GM06990 (cell line): ENCODE measurements at places on chromosomes 11 and 22.

DNA sequence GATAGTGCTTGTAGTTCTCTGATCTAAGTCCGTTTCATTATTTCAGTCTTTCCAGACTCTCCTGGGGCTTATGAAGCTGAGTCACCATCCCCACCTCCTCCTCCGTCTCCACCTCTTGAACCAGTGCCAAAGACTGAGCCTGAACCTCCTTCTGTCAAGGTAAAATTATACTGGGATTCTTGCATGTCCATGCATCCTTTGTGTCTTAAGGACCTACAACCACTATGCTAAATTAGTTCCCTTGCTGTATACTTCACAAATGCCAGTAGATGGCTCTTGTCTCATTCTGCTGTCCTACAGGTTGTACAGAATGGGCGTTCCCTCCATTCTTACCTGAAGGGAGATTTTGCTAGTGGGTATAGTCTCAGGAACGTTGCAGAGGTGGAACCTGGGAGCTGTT, 42.2 kb downstream of the POLD3 start:
- DNase-seq: no peak

- DNase-seq: no peak
These were observed 51.6 kb downstream of the SBF1 start for GRCh38 chr22:50422961-50423815.

DNA sequence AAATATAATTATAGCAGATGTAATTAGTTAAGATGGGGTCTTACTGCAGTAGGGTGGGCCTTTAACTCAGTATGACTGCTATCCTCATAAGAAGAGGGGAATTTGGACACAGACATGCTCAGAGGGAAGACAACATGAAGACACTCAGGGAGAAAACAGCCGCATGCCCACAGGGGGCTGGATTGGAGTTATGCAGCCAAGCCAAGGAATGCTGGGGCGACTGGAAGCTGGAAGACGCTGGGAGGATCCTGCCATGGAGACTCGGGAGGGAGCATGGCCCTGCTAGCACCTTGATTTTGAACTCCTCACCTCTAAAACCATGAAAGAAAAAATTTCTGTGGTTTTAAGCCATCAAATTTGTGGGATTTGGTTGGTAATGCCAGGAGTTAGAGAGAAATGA, 40.9 kb downstream of the PANX1 start:
- no peak for DNase-seq

DNA sequence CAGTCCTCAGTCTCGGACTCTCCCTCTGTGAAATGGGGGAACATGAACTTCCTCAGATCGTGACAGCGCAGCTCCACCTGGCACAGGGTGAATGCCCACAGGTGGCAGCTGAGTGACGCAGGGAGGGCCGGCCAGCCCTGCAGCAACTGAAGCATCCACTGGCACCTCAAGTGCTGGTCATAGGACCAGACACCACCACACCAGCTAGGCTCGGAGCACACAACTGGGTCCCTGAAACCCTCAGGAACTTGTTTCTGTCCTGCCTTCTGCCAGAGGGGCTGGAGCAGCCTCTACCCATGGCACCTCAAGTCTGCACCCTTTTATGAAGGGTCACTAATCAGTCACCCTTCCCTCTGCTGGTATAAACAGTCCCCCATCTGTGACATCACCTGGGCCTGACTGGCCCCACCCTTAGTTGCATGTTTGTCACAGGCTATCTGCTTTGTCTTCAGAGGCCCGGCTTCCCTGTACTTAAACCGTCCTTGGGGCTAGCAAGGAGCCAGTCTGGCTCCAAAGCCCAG, 7.4 kb upstream of the CDC42BPG start:
- peak; percentile 70 for DNase-seq

DNA sequence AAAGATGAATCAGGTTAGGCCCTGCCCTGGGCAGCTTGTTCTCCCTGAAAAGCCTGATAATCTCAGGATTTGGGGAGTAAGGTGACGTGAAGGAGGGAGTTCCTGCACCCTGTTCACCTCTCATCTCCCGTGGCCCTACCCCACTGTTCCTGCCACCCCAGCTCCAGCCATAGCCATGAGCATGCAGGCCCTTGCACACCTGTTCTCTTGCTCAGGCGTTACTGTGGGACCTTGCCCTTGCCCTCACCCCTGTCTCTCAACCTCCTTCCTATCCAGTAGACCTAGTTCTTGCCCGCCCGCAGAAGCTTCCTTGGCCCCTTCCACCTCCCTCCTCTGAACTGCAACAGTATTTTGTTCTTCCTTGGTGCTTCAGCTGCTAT, 15.0 kb downstream of the TSKU start:
- no peak for DNase-seq

DNA sequence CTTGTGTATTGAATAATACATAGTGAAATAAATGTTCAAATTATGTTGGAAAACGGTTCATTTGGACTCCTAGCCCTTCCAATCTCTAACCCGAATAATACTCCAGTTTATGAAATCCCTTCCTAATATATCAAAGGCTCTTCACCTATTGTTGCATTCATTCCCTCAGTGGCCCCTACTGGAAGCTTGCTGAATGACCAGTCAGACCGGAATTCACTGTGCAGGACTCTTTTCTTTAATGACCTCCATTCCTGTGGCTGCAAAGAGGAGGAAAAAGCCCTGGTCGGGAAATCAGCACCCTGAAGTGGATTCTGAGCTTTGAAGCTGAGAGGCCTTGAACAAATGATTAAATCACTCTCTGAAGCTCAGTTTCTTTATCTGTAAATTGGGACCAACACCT, 19.1 kb upstream of the RCN1 start:
- no peak for DNase-seq

- no peak for DNase-seq
These were observed 49.3 kb downstream of the WT1 start for GRCh38 chr11:32385998-32386397.

DNA sequence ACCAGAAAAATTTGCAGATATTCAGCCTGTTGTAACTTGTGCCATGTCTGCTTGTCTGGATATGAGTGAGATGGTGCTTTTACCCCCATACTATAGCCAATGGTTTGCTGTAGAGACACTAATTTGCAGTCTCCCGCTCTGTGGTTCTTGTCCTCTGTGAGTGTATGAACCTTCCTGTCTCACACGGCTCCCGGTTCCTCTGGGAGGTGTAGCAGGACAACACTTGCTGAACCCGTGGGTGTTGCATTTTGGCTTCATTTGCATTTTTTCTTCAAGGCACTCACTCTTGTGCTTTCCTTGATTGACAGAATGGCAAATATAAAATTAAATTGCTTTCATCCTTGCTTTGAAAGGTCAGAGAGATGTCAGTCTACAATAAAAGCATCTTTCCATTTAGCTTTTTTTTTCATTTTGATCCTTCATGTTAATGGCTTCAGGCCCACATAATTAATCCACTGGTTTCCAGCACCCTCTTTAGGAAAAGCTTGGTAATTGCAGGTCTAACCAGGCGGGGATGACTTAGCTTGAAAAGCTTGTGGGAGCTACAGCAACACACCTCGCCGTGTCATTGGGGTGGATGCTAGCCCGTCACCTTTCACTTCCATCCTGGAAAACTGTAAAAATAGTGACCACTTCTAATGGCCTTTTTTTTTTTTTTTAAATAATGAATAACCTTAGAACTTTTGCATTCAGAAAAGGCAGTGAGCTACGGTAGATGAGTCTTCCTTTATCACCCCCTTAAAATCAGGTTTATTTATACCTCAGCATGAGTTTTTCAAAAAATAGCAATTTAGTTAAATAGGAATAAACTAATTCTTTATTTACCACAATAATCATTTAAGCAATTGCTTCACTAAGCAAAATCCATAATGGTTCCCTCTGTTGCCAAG, 27.4 kb upstream of the ST14 start:
- no peak for DNase-seq

DNA sequence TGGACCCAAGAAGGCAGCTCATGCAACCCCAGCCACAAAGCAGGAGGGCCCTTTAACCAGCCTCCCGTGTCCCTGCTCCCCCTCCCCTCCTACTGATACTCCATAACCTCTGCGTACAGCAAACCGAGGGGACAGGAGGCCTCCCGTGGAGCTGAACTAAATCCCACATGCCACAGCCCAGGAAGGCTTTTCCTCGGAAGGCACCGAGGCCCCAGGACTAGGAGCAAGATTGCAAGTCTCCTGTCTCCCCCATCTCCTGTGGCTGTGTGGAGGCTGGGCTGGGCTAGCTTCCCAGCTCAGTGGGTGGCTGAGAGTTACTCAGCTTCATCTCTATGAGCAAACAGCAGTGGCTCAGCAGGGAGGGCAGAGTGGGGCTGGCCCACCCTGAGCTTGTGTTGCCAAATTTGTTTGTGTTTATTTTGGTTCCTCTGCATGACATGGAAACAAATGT, 62.7 kb upstream of the NECTIN1 start:
- no peak for DNase-seq

GRCh38 chr11:66420671-66421476, at the start of gene NPAS4:
NPAS4 (plus strand) TSS chr11:66421035; CDS start chr11:66421180, 145 bp downstream.
- no peak for DNase-seq

DNA sequence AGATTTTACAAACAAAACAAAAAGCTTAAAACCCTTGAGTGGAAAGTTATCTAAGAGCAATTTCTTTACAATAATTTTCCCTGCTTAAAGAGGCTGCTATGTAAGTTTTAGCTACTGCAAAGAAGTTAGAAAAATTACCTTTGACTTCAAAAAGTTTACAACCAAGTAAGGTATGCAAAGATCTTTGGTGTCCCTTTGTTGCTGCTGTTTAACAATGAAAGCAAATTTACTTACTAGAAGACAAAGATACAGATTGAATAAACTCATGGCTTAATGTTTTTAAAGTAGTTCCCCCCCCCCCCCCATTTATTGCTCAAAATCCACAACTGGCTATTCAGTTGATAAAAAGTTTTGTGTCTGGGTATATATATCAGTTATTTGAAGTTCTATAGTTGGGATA, 26.0 kb downstream of the TMEM123 start:
- DNase-seq: no peak

- DNase-seq: no peak
These were observed 8.6 kb downstream of the DNHD1 start for GRCh38 chr11:6505577-6506240.

DNA sequence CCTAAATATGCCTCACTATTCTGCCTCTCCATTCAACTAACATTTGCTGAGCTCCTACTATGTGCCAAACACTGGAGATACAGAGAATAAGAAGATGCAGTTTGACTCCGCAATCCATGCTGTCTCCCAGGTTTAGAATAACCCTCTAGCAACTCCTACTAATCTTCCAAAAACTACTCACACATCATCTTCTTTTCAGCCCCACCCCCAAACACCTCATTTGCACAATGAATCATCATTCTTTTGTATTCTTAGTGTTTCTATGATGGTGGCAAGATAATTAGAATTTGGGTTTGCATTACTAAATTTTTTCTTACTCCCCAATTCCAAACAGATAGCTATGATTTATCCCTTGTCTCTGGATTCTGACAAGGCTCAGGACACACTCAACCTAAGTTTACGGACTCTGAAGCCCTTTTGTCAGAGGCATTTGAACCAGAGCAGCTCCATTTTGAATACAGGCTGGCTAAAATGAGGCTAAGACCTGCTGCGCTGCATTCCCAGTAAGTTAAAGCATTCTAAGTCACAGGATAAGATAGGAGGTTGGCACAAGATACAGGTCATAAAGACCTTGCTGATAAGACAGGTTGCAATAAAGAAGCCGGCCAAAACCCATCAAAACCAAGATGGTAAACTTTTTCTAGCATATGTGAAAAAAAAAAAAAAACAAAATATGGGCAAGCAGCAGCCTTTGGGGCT, 1038.9 kb downstream of the DLG2 start:
- no peak for DNase-seq

GRCh38 chr11:34298871-34299270, 58.9 kb downstream of the ABTB2 start:
- no peak for DNase-seq

DNA sequence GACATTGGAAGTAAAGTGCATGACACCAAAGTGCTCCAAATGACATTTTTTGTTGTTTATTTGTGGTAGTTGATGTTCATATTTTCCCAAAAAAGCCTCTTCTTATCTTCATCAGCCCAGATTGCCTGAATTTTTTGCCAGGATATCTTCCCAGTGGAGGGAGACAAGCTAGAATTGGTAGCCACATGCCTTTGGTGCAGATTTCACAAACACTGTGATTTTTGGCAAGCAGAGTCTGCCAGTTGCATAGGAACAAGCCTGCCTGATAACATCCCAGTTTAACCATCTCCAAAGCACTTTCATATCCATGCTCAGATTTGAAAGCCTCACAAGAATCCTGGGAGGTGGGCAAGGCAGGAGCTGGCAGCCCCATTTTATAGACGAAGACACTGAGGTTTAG, 102.3 kb upstream of the SYT13 start:
- DNase-seq: no peak

DNA sequence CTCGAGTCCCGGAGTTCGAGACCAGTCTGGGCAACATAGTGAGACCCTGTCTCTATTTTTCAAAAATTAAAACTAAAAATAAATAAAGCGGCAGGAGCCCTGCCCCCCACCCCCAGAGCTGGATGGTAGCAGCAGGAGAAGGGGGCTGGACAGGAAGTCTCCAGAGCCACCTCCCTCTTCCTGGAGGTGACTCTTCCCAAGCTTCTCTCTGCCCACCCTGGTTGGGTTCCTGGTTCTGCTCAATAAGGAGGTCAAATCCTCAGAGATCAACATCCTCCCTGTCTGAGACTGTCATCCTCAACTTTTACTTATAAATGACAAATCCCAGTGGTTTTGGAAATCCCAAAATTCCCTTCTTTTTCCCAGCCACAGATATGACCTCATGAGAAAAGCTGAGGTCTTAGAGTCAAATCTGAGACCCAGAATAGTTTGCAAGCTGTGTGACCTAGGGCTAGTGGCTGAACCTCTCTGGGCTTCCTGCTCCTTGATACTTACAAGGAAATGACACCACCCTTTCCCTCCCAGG, 987 bp downstream of the C1QTNF6 start:
- no peak for DNase-seq

- no peak for DNase-seq
These were observed 11.2 kb downstream of the MAPK1 start for GRCh38 chr22:21856197-21856596.

- no peak for DNase-seq
These were observed 37.8 kb upstream of the CELSR1 start for GRCh38 chr22:46574993-46575910.

DNA sequence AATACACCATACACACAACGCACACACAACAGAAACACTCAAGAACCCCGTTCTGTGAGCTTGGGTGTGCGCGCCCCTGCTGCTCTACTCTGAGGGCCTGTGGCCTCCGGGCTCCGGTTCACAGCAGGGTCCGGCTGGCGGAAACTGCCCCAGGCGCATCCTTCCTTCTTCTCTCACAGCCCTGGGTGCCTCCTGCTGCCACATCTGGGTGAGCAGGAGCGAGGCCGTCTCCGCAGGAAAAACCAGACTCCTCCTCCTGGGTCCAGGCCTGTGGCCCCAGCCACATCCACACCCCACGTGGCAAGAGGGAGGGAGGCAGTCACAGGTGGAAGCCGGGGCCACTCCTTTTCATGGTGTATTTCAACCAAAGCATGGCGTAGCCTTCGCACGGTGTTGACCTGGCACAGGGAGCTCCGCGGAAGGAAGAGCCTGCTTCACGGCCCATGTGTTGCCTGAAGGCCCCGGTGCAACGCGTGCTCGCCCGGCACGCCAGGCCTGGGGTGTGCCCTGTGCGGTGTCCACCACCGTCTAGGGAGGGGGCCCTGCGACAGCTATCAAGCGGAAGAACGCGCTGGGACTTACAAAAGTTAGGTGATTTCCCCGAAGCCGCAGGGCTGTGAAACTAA, 1502.7 kb downstream of the TBC1D22A start:
- no peak for DNase-seq
